NCI-H1694 treated with DMSO at 0.1 percent for 48 hours (cell line): ENCODE measurements at places on chromosomes 2 and 18.
A peak's percentile ranks its signal among the peaks of the same experiment; 100 is the strongest.

DNA sequence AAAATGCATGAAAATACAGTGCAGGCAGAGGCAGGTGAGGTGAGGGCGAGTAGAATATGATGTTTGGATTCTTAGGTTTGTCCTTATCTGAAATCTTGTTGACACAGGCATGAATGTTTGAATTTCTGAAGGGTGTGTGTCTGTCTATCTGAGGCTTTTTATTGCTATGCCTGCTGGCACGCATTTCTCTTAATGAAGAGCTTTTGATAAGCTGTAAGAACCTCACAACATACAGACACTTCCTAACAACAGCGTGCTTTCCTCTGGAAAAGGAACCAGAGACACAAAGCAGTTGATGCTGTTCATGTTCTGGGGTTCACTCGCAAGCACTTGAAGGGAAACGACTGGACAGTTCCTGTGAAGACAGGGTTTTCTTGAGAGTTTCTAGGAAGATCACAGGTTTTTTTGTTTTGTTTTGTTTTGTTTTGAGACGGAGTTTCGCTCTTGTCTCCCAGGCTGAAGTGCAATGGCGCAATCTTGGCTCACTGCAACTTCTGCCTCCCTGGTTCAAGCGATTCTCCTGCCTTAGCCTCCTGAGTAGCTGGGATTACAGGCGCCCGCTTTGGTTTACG is 33.3 kb upstream of the CABLES1 start:
- no peak for DNase-seq

- DNase-seq: peak; percentile 37
Observed at GRCh38 chr18:62979176-62979575, 263.8 kb downstream of the PHLPP1 start.

- no peak for DNase-seq
Observed at GRCh38 chr18:13393338-13393737, 174.8 kb downstream of the LDLRAD4 start.

DNA sequence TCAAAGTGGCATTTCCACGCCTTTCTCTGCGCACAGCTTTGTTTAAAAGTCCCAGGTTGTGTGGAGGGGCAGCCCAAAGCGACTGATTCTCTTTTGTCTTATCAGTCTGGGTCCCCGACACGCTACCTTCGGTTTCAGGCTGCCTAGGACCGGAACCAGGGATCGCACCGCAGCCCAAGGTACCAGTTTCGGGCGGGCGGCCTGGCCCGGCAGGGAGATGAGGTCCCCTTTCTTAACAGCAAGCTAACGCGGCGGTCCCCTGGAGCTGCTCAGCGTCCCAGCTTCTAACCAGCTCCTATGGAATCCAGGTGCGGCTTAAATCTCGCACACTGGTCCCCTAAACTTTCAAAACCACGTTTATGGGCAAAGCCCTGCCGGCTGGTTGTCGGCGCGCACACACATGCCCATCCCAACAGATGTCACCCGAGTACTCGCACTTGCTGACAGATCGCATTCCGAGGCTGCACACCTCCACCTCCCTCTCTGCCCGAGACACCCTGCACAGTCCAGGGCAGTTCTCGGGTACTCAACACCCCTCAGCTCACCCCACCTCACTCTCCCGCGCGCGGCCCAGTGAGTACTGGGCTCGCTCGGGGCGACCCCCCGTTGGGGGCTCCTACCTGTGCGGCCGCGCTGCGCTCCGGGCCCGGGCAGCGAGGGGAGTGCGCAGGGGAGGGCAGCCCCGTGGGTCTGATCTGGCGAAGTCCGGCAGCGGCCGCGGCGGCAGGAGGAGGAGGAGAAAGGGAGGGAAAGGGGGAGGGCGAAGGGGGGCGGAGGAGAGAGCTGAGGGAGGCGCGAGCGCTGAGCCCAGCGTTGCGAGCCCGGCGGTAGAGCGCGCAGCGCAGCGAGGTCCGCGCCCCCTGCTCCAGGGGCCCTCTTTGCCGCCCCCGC is at the start of gene EFEMP1:
Gene EFEMP1 (minus strand): TSS at position 692 of the 891 bp plus-strand sequence. CDS start 1,342 bp downstream, outside the sequence.
- no peak for DNase-seq

DNA sequence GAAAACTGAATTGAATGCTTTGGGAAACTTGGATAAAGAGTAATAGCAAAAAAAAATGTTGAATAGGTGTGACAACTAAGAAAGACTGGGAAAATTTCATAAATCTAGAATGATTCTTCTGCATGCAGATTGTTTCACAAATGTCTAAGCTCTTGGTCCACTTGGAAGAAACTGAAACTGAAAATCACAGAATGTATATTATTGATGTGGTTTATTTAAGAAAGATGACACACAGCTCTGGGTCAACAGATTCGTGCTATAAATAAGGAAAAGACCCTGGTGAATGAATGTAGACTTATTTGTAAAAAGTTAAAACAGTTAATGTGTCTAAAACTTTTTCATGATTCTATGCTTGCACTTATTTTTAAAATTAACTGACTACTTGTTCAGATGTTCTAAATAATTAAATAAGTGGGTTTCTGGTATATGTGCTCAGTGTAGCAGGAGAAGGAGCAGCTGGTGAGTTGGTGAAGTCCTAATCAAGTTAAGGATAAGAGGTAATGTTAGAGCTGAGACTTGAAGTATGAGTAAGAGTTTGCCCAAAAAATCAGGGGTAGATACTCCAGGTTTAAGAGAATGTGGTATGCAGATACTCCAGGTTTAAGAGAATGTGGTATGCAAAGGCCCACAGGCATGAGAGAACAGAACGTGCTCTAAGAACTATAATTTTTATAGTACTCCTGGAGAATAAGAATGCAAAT is 24.5 kb downstream of the UGP2 start:
- no peak for DNase-seq

GRCh38 chr2:64678771-64679590 is 25.3 kb upstream of the SERTAD2 start:
- DNase-seq: no peak

DNA sequence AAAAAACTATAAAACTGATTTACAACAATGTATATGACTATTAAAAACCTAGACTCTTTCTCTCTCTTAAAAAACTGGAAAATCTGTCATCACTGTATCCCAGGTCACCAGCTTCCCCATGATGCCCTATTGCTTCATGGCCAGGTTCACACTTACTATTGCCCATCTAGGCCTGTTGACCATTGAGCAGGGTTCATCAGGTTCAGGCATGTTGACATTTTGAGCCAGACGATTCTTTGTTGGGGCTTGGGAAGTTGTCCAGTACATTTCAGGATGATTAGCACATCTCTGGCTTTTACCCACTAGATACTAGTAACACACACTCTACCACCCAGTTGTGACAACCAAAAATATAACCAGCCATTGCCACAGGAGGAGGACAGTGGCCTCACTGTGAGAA is 26.9 kb upstream of the RAB27B start:
- DNase-seq: no peak

DNA sequence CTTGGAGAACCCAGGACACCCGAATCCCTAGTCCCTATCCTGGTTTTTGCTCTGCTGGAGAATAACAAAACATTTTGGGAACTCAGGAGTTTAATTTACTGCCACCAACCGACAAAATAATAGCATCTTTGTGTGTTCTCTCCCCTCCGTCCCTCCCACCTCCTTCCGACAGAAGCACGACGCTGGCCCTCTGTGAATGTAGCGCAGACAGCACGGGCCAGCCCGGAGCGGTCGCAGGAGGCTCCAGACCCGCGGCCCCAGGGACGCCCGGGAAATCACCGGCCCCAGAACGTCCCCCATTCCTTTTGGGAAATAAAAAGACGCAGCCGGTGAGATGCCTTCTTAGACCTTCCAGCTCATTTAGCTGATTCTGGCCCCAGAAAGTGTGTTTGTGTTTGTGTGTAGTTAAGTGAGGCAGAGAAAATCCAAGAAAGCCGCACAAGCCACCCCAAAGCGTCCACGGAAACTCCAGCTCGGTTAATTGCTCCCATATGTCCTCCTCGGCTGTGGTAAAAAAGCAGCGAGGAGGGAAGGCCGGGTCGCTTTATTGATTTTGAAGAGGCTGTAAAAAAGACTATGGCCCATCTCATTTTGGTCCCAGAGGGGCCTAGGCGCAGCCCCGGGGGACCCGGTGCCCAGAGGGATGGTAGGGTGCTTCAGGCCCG is 577 bp upstream of the TANC1 start:
- peak; percentile 74 for DNase-seq

- no peak for DNase-seq
Observed at GRCh38 chr2:230312638-230313037, 14.4 kb upstream of the SP140L start.

DNA sequence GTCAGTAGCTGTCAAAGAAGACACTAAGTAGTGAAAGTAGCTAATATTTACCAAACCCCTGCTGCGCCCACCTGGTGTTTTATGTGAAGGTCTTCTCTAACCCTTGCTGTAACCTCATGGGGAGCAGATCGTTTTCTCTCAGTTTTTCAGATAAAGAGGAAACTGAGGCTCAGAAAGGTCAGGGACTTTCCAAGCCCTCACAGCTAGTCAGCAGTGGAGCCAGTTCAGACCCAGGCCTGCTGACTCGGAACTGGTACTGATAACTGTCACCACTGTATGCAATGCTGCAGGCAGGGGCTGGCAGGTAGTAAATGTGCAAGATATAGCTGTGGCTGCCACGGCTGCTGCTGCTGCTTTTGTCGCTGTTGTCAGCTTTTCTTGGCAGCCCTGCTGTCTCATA is 69.1 kb downstream of the LRRFIP1 start:
- DNase-seq: no peak

GRCh38 chr2:16741498-16741897 is 75.9 kb upstream of the CYRIA start:
- DNase-seq: no peak

- no peak for DNase-seq
Observed at GRCh38 chr18:31744321-31745067, 16.2 kb downstream of the SLC25A52 start.

DNA sequence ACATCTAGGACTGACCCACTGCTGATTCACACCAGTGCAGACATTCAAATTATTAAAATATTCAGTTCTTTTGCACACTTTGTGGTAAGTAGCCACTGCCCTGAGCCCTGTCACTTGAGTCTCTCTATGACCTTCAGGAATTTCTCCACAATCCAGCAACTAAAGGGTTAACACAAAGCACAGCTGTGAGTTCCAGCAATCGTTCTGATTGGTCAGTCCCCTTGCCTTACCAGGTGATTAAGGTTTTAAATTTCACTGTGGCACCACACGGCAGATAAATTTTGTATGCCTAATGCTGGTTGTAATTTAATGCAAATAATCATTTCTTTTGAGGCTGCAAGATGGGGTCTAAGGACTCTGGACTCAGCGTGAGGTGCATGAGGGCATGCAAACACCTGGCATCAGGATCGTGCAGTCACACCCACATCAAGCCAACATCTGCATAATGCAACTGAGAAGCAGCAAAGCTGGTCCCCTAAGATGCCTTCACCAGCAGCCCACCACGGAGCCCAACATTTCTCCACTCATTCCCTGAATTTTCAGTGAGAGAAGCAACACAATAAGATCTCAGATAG is 36.6 kb downstream of the SLC14A1 start:
- DNase-seq: no peak

GRCh38 chr2:75565472-75566462 is 5.0 kb upstream of the EVA1A start:
- no peak for DNase-seq

DNA sequence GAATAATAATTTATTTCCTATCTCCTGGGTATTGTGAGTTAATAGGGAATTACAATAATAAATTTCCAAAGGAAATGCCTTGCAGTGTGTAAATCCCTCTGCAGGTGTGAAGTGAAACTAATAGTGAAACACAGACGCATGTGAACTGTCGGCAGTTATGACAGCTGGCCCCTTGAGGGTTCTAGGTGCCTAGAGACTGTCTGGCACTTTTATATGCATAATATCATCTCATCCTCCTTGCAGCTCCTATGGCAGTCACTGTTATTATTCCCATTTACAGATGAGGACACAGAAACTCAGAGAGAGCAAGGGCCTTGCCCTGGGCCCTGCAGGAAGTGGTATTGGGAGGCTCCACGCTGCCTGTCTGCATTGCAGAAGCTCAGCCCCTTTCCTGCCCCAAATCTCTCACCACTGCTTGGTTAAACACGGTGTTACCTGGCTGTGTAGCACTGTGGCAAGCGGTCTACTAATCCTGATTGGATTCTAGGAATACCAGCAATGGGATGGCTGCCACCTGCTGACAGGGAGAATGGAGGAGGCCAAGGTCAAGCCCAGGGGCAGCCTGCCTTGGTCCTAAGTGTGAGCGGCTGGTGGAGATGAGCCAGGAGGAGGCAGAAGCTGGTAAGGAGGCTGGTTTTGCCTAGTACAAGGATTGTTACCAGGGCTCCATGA is 32.8 kb upstream of the ACKR3 start:
- no peak for DNase-seq
